Small intestine (tissue), 16 donors: ENCODE measurements at places on chromosomes 7 and 10. TPM values are rescaled to one million over a fixed set of nuclear protein-coding genes. Genes with fewer than 3 reads are reported as not detected.

The FAM3C gene
- polyA plus RNA-seq: 217 TPM

The SUN3 gene
- not detected for polyA plus RNA-seq

The CLRN3 gene
- 84.5 TPM for polyA plus RNA-seq

The NODAL gene
- not detected for polyA plus RNA-seq

The RBP3 gene
- not detected for polyA plus RNA-seq

The COL13A1 gene
- polyA plus RNA-seq: 0.45 TPM

The ERVW-1 gene
- polyA plus RNA-seq: 0.93 TPM

The PLCE1 gene
- polyA plus RNA-seq: 5.1 TPM

The GTF2IRD1 gene
- polyA plus RNA-seq: 7.0 TPM

The ESYT2 gene
- 28.9 TPM for polyA plus RNA-seq

The ACSM6 gene
- polyA plus RNA-seq: not detected

The IFRD1 gene
- 58.4 TPM for polyA plus RNA-seq

The CPXM2 gene
- 0.89 TPM for polyA plus RNA-seq

The DPYSL4 gene
- polyA plus RNA-seq: not detected

The ABCB4 gene
- polyA plus RNA-seq: 0.86 TPM

The ARHGAP21 gene
- polyA plus RNA-seq: 24.9 TPM

The MACC1 gene
- polyA plus RNA-seq: 3.5 TPM

The TLX1 gene
- 1.6 TPM for polyA plus RNA-seq

The MBL2 gene
- 0.01 TPM for polyA plus RNA-seq

The FLNC gene
- polyA plus RNA-seq: 31.9 TPM

The NPY4R gene
- polyA plus RNA-seq: 0.78 TPM

The SEC61G gene
- polyA plus RNA-seq: 506 TPM

The SPOCK2 gene
- 2.2 TPM for polyA plus RNA-seq

The TLL2 gene
- polyA plus RNA-seq: not detected

The MSS51 gene
- 3.1 TPM for polyA plus RNA-seq

The EMX2 gene
- polyA plus RNA-seq: not detected

The ABCB1 gene
- 17.3 TPM for polyA plus RNA-seq

The HYAL4 gene
- not detected for polyA plus RNA-seq

The CRYGN gene
- 0.07 TPM for polyA plus RNA-seq

The ADRB1 gene
- not detected for polyA plus RNA-seq

The PIK3CG gene
- polyA plus RNA-seq: 1.1 TPM

The HOXA7 gene
- polyA plus RNA-seq: 1.1 TPM

The RAMP3 gene
- 5.9 TPM for polyA plus RNA-seq

The GPR85 gene
- not detected for polyA plus RNA-seq

The ACSL5 gene
- 245 TPM for polyA plus RNA-seq

The GRID2IP gene
- polyA plus RNA-seq: 0.34 TPM

The OPALIN gene
- polyA plus RNA-seq: not detected

The CLEC5A gene
- not detected for polyA plus RNA-seq

The WASHC2C gene
- 62.2 TPM for polyA plus RNA-seq

The CCL24 gene
- polyA plus RNA-seq: 2.9 TPM

The SRI gene
- polyA plus RNA-seq: 569 TPM

The HTR7 gene
- polyA plus RNA-seq: 0.90 TPM

The ASAH2 gene
- 7.1 TPM for polyA plus RNA-seq
